ENCODE measurements at places on chromosomes 11 and 22.

DNA sequence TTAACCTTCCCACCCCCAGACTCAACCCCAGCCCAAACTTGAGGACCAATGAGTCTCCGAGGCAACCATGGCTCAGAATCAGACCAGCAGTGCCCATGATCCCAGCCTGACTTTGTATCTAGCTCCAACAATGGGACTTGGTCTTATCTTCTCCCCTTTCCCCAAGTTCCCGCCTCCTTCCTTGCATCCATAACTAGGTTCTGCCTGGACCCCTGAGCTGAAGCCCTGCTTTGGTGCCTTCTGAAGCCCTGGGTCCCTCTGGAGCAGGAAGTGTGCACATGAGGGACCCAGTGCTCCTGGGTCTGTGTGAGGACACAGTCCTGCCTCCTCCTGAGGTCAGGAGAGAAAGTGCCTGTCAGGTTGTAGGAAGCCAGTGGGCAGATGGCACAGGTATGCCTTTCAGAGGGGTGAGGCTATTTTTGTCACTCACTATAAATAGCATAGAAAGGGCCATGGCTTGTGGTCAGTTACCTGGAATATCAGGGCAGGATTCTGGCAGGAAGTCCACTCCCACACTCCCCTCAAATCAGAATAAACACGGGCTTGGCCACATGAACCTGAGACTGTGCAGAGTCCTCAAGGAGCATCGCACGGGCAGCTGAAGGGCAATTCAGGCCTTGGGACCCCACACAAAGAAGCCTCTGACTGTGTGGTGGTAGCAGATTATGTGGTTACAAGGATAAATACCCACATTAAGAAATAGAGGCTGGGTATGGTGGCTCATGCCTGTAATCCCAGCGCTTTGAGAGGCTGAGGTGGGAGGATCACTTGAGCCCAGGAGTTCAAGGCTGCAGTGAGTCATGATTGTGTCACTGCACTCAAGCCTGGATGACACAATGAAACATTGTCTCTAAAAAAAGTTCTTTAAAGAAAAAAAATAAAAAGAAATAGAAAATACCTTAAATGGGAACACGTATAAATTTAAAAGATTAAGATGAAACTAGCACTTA, 27.4 kb downstream of the RCN1 start:
- no peak for DNase-seq

DNA sequence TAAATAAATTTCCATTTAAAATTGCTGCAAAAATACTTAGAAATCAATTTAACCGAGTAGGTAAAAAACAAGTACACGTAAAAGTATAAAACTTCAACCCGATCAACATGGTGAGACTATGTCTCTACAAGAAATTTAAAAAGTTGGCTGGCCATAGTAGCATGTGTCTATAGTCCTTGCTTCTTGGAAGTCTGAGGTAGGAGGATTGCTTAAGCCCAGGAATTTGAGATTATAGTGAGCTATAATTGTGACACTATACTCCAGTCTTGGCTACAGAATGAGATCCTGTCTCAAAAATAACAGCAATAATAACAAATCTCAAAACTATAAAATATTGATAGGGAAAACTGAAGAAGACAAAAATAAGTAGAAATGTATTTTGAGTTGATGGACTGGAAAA, 11.1 kb downstream of the CASP4 start:
- no peak for DNase-seq

DNA sequence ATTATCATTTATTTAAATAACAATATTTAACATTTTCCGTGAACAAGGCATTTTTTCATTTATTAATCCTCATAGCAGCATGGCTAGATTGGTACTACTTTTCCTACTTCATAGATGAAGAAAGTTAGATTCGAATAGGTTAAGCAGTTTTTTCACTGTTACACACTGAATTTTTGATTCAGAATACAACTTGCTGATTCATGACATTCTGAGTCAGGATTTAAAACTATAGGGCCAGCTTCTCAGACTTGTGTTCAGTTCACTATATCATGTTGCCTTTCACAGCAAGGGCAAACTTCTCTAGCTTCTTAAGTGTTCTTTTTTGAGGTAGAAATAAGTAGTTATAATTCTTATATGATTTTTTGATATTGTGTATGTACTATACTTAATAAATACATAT, 31.5 kb downstream of the CYP2R1 start:
- no peak for DNase-seq

GRCh38 chr11:11247576-11247975, 105.5 kb downstream of the CSNK2A3 start:
- DNase-seq = no peak

DNA sequence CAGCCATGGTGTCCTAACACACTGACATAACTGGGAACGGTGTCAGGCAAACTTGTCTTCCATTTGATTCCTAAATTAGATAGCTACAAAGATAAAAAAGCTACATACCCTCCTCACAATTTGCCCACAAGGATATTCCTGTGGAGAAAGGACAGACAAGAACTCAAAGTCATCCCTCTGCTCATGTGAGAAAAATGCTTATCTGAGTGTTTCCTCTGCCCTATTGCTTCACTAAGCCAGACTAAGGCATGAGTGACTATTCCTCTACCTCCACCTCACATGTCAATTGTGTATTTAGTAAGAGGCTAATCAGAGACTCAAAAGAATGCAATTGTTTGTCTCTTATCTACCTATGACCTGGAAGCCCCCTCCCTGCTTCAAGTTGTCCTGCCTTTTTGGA, 247.7 kb downstream of the DDX10 start:
- DNase-seq = no peak

DNA sequence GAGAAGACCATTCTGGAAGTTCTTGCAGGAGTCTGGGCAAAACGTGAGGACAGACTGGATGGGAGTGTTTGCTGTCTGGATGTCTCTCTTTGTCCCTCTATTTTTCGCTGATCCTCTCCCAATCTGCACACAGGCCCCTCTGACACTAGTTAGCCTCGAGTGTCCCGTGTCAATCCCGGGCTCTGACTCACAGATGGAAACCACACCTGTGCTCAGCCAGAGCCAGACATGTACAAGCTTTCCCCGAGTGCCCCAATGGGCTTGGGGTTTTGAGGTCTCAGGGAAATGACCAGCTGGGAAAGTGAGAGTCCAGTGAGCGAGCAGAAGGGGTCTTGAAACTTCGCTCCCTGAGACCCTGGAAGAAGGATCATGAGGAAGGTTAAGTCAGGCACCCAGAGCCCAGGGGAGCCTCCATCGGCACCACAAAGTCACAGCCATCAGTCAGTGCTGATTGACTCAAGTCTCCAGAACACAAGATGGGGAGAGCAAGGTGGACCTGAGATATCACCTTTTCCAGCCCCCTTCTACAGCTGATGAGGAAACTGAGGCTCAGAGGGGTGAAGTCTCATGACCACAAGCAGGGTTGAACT, 13.9 kb downstream of the APOL2 start:
- DNase-seq = no peak

All from CD4-positive, alpha-beta T cell treated with Interleukin-17A for 1 hour (primary cell).